SHP77 treated with DMSO at 0.1 percent for 48 hours (cell line): ENCODE measurements at places on chromosomes 11 and 22.

GRCh38 chr11:116229236-116229970, 543.4 kb downstream of the BUD13 start:
- DNase-seq, result no peak

DNA sequence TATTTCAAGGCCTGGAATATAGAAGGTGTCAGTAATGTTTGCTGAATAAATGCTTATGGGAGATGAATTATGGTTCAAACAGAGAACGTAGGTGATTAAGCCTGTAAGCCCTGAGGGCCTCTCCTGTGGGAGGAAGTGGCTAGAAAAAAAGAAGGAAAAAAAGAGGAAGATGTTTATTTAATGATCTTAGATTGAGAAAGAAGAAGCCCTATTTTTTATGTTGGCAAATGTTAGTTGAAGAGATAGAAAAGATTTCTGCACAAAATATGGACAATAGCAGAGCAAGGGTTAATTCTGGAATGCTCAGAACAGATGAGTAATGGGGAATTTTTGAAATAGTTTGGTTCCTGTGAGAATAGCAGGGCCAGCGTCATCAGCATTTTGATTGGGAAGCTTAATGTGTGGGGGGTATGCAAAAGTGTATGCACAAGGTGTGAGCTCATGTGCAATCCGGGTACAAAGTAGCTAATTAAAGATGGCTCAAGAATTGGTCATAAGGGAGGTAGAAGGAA, 95.7 kb downstream of the TEAD1 start:
- DNase-seq, result no peak

GRCh38 chr11:126815111-126815510, 185.5 kb downstream of the KIRREL3 start:
- DNase-seq, result no peak

DNA sequence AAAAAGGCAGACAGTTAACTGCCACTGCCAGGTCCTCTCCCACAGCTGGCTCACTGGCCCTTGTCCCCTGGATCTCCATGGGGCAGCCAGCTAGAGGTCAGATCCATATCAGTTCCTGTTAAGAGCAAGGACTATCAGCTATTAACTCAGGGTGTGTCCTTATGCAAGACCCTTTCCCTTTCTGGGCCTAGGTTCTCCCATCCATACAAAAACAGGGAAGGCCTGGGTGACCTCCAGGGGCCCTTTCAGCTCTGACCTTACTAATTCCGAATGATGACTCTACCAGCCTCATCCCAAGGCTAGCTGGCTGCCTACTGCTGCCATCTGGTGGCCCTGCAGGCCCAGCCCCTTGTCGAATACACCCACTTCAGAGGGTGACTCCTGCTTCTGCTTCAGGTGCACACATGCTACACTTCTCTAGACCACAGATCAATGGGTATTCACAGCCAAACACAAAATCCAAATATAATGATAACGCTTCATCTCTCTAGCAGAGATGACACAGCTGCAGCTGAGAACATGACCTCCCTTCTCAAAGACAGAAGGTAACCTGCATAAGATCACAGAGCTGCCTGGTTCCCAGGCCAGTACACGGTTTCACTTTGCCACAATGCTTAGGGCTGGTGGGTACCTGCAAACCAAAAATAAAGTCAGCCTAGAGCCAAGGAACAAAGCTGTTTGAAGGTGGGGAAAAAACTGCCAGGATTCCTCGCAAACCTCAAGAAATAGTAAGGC, 34.1 kb downstream of the SERGEF start:
- peak; percentile 19 for DNase-seq

DNA sequence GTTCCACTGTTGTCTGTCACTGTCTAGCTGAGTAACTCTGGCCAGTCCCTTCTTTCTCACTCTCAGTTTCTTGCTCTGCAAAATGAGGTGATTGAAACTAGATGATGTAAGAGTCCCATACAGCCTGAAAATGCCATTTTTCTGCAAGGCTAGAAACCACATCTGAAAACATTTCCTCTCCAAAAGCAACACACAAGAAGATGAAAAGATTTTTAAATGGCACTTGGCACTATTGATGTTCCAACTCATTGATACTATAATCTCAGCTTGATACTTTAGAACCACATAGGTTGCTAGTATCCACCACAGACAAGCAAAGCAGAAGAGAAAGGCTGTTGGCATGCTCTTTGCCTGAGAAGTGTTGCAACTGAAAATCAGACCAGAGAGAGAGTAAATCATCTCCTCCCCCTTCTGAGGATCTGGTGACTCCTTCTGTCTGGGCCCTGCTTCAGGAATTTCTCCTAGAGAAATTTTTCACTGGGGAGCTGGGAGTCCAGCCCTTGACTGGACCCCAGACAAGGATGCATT, 1217.9 kb downstream of the LRRC4C start:
- DNase-seq, result no peak
